ENCODE measurements at places on chromosomes 12 and 14.

DNA sequence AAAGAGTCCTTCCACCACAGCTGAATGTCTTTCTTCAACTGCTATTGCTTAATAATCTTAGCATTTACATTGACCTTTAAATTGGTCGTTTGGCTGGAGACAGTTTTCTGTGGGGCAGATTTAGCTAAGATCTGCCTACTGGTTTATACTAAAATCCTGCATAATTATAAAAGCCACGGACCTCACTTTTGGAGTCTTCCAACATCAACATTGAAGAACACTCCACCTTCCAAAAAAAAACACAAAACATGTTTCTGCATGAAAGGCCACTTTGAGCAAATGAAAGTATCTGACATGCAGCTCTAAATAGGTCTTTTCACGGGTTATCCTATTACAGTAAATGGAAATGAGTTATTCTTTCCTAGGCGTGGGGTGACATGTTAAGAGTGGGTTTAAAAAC lies 57.0 kb upstream of the KRR1 start:
- DNase-seq = no peak

- no peak for DNase-seq
Measured at GRCh38 chr14:78164226-78164853, 5.8 kb upstream of the NRXN3 start.

DNA sequence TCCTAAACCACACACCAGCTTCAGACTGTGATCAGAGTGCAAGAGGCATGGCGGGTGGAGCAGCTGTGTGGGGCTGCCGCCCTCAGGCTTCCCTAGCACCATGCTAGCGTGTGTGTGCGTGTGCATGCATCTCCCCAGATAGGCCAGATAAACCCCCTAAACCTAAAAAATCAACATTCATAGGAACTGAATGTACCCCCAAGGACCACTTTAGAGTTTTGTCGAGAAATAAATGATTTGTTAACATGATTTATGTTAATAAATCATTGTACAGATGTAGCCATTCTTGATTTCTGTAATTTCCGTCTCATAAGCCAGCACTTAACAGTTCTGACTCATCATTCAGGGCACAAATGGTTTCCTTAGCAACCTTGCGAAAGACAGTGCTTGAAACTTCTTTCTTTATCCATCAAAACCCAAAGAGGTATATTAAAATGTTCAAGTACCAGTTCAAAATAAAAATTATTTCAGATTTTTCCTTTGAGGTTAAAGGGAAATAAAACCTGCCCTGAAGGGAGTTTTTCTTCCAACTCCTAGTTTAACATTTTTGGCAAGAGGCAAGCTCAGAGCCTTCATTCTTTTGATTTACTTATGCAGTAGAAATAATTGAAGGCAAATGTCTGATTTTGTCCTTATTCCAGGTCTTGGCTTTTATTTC lies 206.2 kb upstream of the RGS6 start:
- no peak for DNase-seq

DNA sequence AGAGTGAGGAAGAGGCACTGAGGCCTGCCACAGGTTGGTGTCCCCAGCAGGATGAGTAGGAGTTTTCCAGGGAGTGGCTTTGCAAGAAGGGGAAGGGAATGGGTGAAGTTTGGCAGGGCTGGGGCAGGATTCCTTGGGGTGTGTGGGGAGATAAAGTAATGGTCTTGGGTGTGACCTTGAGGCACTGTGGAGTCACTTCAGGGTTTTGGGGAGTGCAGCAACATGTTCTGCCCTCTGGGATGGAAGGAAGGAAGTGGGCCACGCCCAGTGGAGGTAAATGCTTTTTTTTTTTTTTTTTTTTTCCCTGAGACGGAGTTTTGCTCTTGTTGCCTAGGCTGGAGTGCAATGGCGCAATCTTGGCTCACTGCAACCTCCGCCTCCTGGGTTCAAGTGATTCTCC lies 108.9 kb downstream of the ADCK1 start:
- DNase-seq = no peak

DNA sequence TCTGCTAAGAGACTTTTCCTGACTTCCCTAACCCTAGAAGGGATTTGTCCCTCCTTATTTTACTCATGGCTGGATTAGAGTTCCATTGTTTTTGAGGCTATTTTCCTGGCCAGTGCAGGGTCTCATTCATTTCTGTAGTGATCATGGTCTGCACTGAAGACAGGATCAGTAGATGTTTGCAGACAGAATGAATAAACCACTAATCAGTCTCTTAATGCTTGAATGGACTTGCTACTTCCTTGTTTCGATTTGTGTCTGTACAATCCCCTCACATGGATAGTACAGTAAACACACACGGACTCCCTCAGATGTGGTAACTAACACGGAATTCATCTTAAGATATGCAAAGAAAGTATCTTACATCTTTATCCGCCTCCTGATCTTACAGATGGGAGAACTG lies 102.6 kb upstream of the PRB2 start:
- DNase-seq = no peak

DNA sequence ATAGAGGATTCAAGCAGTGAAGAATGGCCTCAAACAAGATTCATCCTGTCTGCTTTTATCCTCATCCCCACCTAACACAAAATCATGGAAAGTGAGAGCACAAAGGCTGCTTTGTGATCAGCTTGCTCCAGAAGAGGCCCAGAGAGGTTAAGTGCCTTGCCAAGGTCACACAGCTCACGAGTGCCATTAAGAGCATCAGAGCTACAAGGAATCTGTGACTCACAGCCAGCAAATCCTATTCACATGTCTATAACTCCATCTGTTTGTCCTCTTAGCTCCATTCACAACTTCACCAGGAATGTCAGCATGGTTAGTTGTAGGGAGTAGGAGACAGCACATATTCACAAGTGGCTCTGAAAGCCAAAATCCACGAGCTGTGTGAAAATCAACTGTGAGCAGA lies 79.8 kb downstream of the TTC9 start:
- no peak for DNase-seq

- no peak for DNase-seq
Measured at GRCh38 chr14:33350366-33350990, 411.8 kb downstream of the NPAS3 start.

DNA sequence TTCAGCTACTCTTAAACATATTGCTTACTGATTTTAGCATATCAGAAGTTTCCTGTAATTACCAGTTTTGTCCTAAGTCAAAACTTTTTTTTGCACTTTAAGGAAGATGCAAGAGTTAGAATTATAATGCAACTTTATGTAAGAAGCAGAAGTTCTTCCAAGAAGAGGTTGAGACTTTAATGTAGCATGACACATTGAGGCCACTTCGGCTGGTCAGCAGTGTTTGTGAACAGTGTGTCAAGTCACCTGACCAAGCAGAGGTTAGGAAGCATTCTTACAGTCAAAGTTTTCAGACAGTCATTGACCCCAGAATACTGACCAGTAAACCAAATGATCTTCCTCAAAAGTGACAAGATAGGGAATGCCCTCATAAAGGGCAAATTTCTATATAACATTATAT lies 15.2 kb downstream of the FGFR1OP2 start:
- DNase-seq = no peak

- DNase-seq = no peak
Measured at GRCh38 chr14:70755655-70756054, 53.7 kb downstream of the MAP3K9 start.

- DNase-seq = no peak
Measured at GRCh38 chr12:22803725-22804124, 178.8 kb downstream of the ETNK1 start.

GRCh38 chr14:74551431-74552371 lies 58.1 kb downstream of the ISCA2 start:
- DNase-seq = no peak

- no peak for DNase-seq
Measured at GRCh38 chr12:83320350-83320749, 633.6 kb downstream of the TMTC2 start.

- no peak for DNase-seq
Measured at GRCh38 chr12:104734541-104735095, 223.5 kb downstream of the SLC41A2 start.

DNA sequence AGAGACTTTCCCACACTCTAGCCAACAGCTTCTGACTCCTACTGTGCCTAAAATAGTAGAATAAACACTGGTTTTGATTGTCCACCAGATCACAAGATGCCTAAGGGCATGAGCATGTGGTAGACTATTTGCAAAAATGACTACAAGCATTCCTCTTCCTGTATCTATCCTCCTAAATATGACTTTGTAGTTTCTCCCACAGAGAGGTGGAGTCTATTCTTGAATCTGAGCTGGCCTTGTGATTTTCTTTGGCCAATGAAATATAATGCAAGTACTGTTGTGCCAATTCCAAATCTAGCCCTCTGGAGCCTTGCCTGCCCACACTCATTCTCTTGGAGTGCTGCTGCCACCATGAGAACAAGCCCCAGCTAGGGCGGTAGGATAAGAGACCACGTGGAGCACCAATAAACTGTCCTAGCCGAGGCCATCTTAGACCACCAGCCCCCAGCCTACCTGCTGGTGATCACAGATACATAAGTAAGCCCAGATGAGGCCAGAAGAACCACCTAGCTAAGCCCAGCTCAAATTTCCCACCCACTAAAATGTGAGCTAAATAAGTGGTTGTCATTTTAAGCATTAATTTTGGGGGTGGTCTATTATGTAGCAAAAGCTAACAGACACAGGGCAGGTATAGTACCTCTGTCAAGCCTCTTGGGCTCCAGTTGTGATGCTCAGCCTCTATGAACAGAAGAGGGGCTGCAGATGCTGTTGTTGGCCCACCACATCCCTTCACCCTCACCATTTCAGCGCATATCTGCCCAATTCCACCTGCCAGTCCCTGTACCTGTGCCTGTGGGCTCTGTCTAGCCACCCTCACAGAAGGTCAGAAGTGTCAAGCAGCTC lies 17.9 kb downstream of the ZFP36L1 start:
- no peak for DNase-seq

- DNase-seq = no peak
Measured at GRCh38 chr12:98222135-98222534, 293.3 kb upstream of the TMPO start.

GRCh38 chr12:47385653-47386052 lies 305.9 kb upstream of the AMIGO2 start:
- DNase-seq = no peak

- no peak for DNase-seq
Measured at GRCh38 chr12:12676605-12677004, 19.4 kb downstream of the GPR19 start.

DNA sequence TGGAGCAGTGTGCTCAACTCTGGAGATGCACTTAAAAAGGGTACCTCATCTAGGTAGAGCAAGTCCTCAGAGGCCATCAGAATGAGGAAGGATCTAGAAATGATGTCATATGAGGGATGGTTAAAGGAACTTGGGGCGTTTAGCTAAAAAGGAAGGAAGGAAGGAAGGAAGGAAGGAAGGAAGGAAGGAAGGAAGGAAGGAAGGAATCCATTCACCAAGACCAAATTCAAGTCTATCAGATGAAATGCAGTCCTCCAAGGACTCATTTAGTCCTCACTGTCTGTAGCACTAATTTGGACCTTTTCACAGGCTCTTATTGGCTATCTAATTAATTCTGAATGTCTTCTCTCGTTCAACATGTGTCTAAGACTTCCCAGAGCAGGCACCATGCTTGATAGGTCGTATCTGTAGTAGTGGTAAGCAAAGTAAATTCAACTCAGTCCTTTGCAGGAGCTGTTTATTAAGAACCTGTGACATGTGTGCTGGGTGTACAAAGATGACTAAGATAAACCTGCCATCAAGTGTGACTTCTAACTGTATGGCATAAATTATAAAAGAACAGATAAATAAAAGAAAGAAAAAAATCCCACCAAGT lies 63.5 kb downstream of the LLPH start:
- DNase-seq = no peak

DNA sequence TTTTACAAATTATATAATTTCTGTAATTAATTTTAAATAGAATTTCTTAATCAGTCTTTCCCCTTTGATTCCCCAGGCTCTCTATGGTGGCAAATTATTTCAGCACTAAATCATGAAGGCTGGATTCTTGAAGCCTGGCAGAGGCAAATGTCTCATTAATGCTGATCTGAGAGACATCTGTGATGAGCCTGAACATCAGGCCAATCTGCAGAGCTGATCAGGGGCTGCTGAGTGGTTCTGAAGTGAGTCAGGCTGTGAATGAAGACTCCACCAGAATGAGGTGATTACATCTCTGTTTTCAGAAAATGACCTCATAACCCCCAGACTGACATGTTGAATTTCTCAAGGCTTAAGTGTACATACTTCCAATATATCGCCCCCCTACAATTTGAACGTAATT lies 124.2 kb upstream of the MIS18BP1 start:
- DNase-seq = no peak

DNA sequence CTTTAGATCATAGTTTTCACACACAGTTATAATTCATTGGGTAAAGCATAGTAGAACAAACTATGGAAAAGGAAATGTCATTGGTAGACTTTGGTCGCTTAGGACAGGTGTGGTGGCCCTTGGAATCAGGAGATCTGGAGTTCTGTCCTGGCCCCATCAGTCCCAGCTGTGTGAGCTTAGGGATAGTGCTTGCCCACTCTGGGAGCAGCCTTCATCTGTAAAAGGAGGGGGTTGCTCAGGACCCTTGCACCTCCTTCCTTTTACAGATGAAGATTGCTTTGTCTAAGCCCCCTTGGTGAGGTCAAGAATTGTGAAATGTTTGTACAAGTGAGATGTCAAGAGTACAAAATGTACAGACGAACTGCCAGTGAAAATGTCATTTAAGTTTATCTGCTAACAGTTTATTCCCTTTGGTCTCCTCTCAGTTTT lies 93.2 kb downstream of the BORCS5 start:
- no peak for DNase-seq

- DNase-seq = no peak
Measured at GRCh38 chr14:41606532-41607303, at the start of gene LRFN5. Gene LRFN5 (plus strand): TSS chr14:41606876.

DNA sequence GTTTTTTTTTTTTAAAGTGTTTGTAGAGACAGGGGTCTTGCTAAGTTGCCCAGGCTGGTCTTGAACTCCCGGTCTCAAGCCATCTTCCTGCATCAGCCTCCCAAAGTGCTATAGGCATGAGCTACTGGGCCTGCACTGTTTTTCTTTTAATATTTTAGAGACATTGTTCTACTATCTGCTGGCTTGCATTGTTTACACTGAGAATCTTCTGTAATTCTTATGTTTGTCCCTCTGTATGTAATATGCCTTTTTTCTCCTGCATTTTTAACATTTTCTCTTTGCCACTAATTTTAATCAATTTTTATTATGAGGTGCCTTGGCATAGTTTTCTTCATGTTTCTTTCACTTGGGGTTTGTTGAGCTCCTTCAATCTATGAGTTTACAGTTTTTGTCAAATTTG lies 15.4 kb upstream of the BCAT1 start:
- no peak for DNase-seq

- no peak for DNase-seq
Measured at GRCh38 chr14:23512156-23512555, 39.4 kb downstream of the ZFHX2 start.

- DNase-seq = no peak
Measured at GRCh38 chr14:99245564-99246511, 26.2 kb downstream of the BCL11B start.

- no peak for DNase-seq
Measured at GRCh38 chr12:34298176-34298970, 276.1 kb downstream of the ALG10 start.

- no peak for DNase-seq
Measured at GRCh38 chr12:39441189-39441962, 1.5 kb downstream of the KIF21A start.

- DNase-seq = no peak
Measured at GRCh38 chr12:26937443-26937862, 328 bp downstream of the INTS13 start.
